Stimulated activated CD8-positive, alpha-beta memory T cell treated with anti-CD3 and anti-CD28 coated beads, Interleukin-15, amount 100 ng/mL, for 24 hours (primary cell): ENCODE measurements at places on chromosomes 2 and 18.

- DNase-seq = no peak
Observed at GRCh38 chr2:233379441-233379840, 25.1 kb downstream of the DGKD start.

DNA sequence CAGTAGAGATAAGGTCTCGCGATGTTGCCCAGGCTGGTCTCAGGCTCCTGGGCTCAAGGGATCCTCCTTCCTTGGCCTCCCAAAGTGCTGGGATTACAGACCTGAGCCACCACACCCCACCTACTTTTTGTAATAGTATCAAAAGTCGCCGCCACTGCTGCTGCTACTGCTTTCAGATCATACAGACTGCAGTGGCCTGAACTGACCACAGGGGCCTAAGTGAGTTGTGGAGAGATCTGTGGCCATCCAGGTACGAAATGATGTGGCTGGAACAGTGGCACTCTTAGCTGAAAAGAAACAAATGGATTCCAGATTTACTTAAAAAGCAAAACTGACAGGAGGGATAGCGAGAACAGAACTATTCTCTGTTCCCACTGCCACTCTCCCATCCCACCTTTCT, 32.9 kb upstream of the POMC start:
- DNase-seq = no peak

DNA sequence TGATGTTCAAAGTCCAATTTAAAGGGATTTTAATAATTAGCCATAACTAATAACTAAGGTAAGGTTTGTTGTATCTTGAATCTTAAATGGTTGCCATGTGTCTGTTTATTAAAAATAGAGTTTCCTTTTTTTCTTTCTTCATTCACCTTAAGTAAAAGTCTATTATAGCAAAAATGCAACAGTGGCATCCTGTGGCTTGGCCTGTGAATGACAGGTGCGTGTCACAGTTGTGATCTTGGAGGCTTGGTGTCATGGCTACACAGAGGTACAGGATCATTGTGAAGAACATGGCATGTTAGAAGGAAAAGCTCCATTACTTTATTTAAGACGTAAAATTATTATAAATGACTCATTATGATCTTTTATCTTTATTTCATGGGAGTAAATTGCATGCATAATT, 246.1 kb downstream of the BCL2 start:
- no peak for DNase-seq

DNA sequence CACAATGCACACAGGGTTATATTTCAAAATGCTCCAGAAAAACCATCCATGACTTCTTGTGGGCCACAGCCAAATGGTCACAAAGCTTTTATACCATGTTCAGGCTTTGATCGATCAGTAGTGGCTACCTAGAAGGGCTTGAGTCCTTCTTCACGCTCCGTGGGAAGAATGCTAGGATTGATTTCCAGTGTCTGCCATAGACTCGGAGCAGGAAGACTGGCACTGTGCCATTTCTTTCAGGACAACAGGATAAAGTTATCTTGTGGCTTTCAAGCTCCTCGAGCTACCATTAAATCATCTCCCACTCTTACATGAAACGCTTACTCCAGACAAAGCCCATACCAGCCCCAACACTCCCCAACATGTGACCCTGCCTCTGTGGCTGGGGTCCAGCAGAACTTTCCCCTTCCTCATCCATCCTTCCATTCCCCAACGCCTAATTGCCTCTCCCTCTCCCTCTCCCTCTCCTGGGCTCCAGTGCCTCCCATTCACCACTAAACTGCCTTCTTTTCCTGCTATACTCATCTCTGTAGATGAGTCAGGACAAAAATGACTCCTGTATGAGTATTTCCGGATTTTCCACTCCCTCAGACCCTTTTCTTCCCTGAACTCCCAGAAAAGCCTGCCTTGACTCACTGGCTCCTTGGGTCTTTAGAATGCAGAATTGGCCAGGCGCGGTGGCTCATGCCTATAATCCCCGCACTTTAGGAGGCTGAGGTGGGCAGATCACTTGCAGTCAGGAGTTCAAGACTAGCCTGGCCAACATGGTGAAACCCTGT, 40.9 kb downstream of the ADD2 start:
- no peak for DNase-seq

DNA sequence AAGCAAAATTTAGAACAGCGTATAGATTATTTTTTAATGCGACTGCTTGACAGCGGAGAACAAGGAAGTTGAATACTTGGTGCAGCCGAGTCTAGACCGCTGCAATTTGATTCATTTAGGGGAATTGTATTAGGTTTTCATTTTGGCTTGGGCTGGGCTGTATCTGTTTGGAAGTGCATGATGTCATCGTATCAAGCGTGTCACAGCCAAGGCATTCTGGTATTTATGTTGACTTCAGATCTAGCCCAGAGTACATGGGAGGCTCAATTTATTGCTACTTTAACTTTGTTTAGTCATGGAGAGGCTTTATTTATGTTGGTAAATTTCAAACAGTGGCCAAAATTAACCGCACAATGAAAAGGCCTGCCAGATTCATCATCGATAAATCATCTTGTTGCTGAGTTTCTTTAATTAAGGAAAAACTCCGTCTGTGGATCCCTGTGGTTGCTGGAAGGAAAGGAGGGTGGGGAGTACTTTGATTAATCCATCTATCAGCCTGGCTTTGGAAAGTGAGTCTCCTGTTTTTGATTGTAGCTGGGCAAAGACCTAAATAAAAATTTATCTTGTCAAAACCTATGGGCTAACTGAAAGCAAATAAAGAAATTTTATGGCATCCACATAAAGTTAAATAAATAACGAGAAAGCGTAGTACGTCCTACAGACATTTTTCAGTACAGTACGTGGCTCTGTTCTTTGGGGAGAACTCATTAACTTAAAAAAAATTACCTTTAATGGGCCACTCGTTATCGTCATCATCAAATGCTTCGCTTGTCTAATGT, 230.4 kb upstream of the SPRED2 start:
- DNase-seq = no peak

DNA sequence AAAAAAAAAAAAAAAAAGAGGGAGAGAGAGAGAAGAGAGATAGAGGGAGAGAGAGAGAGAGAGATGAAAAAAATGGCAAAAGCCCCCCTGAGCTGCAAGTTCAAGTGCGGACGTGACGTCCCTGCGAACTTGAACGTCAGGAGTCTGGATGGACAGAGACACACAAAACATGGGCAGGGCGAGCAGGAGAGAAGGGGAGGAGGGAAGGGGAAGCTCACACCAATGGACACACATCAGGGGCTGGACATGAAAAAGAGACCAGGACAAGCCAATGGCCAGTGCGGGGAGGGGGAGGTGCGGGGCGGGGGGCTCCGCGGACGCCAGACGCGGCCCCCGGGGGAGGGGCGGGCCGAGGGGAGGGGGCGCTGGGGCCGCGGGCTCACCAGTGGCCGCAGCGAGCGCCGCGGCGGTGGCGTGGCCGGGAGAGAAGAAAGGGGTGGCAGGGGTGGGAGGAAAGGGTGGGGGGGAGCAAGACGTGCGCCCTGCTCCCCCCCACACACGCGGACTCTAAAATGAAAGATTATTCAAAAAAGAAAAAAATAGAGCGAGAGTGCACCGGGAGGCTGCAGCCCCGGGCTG, at the start of gene BCL11A:
BCL11A (minus strand) TSS at position 160 of the 579 bp plus-strand sequence. CDS start 384 bp downstream, outside the sequence.
- DNase-seq = no peak

GRCh38 chr2:23198316-23199114, 186.5 kb upstream of the KLHL29 start:
- no peak for DNase-seq

DNA sequence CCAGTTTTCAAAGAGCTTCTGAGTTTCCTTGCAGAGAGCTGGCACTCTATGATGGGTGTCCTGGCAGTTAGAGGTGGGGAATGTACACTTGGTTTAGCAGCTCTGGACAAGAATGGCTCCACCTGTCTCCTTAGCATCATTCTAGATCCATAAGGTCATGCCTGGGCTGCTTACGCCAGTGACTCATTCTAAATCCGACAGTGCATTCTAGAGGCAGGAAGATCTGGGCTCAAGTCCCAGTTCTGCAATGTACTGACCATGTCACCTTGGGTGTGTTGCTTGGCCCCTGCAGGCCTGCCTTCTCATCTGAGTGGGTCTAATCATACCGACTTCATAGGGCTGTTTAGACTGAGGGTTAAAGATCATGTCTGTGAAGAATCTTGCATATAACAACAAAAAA, 46.5 kb downstream of the PTGR3 start:
- DNase-seq = no peak

DNA sequence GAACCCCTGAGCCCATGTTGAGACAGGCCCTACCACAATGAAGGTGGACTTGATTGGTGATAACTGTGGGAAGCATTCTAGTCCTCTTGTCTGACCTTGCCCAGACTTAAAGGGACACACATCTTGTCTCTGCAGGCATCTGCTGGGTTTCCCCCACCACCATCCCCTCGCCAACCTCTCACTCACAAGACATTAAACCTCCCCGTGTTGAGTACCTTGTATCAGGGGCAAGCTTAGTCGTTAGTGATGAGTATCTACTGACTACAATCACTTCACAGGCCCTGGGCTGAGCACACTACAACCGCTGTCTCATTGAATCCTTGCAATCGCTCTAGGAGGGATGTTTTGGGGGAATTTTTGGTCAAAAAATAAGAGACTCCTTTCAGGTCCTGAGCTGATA, 86.0 kb downstream of the ICOS start:
- no peak for DNase-seq

GRCh38 chr2:64054161-64054915, 35.1 kb upstream of the VPS54 start:
- no peak for DNase-seq

DNA sequence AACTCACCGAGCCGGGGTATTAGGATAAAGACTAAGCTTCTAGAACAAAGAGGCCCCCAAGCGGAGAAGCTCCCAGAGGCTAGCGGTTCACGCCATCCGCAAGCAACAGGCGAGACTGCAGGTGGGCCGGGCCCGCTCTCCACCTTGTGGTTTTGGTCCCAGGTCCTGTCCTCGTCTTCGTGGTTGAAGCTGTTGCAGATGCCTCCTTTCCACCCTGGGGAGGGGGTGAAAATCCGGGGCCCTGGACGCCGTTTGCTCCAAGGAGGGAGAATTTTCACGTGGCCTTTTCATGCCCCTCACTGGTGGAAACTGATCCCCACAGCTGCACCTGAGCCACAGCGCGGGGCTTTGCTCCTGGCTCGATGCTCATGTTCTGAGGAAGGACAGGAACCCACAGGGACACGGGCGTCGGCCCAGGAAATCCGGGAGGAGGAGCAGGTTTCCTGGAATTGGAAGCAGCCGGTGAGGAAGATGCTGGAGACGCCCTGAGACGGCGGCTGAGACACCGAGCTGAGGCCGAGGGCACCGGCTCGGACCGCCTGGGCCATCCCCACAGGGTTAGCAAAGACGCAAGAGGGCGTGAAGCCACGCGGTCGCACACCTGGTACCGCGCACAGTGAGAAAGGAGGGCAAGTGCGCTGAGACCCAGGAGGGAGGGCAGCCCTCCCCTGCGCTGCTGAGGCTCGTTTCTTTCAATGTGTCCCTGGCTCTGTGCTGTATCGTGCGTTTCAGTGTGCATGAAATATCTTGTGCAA, 54.7 kb upstream of the SALL3 start:
- no peak for DNase-seq

GRCh38 chr2:234812851-234813250, 139.0 kb upstream of the SH3BP4 start:
- no peak for DNase-seq

DNA sequence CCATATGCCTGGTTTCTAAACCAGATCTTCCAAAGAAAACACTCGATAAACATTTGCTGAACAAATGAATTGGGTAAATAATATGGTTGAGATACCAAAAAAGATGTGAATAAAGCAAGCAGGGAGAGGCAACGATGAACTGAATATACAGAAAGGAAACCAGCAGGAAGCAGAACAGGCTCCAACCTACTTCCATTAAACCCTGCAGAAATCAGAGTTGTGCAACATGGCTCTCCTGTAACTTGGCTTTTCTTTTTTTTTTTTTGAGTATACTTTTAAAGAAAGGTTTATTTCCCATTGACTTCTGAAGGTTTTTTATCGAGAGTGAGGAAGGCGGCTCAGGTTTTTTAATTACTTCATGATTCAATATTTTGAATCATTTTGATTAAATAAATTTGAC, 23.5 kb downstream of the ITSN2 start:
- DNase-seq = no peak

DNA sequence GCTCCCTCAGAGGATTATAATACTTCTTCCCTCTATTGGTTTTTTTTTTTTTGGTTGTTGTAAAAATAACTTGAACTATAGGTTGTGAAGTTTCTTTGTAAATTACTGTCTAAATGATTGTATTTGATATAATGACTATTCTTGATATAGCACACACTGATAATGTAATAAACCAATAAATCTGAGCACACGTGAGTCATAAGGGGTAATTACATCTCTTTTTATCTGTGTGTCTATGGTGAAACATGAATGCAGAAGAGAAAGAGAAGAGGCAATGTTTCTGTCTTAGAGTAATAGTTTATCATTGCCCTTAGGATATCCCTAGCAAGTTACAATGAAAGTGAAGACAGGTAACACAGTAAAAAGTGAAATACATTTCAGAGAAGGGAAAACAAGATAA, 64.1 kb upstream of the RAPGEF4 start:
- no peak for DNase-seq

GRCh38 chr2:241037498-241037897, 39.1 kb downstream of the SNED1 start:
- no peak for DNase-seq

- DNase-seq = no peak
Observed at GRCh38 chr2:147623328-147623727, 221.5 kb upstream of the ACVR2A start.

- no peak for DNase-seq
Observed at GRCh38 chr2:162424816-162425215, 80.9 kb downstream of the GCA start.

GRCh38 chr2:118202707-118203303, 114.5 kb downstream of the INSIG2 start:
- DNase-seq = no peak

DNA sequence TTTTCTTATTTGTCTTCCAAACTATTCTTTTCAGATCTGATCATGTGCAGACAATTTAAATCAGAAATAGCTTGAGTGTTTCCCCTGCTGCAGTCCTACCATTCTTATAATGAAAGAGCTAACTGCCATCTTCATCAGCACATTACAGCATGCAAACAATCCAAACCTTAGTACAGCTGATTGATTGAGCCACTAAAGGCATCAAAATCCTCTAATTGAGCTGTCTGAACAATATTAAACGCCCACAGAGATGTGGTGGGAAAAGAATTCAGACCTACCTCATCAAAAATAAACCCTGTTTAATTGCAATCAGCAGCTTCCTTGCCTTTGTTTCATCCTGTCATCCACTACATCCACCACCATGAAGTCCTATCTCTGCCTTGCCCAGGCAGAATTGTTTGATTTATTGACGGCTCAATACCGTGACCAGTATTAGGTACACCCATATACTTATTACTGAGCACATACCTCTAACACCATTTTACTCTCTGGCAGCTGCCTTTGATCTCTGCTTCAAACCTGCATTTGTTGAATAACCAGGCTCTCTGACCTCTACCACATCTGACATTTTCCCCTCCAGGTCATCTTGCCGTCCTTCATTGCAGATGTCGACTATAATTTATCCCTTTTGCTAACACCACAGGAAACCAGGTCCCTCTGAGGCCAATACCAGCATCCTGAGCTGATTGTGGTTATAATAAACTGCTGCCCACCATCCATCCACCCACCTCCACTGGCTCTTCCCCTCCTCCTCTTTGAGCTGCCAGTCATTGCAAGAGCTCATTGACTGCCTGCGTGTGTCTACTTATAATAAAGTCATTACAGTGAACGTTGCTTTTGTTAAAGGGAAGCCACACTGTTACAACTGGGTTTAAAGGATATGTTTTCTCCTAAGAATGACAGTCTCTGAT, 78.5 kb downstream of the RBM43 start:
- no peak for DNase-seq
